ENCODE measurements at places on chromosomes 16 and 17.

DNA sequence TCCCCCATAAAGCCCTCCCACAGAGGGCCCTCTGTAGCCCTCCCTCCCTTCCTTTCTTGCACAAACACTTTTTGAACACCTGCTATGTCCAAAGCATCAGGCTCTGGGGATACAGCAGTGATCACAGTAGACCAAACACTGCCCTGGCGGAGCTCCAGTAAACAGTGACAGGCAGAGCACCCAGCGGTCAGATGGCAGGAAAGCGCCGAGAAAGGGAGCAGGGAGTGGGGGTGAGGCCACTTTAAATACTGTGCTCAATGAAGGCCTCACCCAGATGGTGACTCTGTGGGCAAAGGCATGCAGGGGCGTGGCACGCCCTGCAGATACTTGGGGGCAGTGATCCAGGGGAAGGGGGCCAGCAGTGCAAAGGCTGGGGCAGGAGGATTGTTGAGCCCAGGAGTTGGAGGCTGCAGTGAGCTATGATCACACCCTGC, 7.6 kb downstream of the PRR29 start:
- DNase-seq: no peak

DNA sequence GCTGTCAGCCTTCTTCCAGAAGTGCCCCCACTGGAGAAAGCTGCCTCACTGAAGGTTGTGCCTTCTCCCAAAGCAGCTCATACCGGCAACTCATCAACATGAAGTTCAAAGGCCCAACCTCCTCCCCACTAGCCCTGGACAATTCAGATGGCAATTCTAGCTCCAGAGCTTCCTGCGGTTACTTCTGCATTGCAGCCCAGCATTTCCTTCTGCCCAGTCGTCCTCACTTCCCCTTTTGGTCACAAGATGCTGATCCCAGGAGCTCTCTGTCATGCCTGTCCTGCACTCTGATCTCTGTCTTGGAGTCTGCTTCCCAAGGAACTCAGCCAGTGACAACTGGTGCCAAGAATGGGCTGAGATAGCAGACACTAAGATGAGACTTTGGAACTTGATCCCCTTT, 178.2 kb upstream of the SOX9 start:
- no peak for DNase-seq

- no peak for DNase-seq
Measured at GRCh38 chr17:29043539-29044145, 701 bp downstream of the PIPOX start.

- DNase-seq: no peak
Measured at GRCh38 chr17:50194140-50194933, 7.1 kb downstream of the COL1A1 start.

DNA sequence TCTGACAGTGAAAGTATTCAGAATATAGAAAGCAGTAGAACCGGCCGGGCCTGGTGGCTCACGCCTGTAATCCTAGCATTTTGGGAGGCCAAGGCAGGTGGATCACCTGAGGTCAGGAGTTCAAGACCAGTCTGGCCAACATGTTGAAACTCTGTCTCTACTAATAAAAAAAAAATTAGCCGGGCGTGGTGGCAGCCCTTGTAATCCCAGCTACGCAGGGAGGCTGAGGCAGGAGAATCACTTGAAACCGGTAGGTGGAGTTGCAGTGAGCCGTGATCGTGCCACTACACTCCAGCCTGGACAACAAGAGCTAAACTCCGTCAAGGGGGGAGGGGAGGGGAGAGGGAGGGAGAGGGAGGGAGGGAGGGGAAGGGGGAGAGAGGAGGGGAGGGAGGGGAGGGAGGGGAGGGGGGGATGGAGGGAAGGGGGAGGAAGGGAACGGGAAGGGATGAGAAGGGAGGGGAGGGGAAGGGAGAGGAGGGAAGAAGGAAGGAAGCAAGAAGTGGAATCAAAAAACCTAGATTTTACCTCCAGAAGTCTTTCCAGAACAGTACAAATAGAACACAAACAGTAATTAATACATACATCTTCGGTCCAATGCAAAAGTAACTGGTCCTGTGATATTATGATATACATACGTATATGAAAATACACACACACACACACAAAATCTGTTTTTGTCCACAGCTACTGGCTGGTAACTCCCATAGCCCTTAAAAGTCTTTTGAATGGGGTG, 10.9 kb upstream of the NT5C start:
- no peak for DNase-seq

GRCh38 chr16:56260378-56261160, 69.3 kb downstream of the GNAO1 start:
- no peak for DNase-seq

- DNase-seq: peak; percentile 57
Measured at GRCh38 chr17:65559804-65560627, 1.4 kb downstream of the AXIN2 start.

DNA sequence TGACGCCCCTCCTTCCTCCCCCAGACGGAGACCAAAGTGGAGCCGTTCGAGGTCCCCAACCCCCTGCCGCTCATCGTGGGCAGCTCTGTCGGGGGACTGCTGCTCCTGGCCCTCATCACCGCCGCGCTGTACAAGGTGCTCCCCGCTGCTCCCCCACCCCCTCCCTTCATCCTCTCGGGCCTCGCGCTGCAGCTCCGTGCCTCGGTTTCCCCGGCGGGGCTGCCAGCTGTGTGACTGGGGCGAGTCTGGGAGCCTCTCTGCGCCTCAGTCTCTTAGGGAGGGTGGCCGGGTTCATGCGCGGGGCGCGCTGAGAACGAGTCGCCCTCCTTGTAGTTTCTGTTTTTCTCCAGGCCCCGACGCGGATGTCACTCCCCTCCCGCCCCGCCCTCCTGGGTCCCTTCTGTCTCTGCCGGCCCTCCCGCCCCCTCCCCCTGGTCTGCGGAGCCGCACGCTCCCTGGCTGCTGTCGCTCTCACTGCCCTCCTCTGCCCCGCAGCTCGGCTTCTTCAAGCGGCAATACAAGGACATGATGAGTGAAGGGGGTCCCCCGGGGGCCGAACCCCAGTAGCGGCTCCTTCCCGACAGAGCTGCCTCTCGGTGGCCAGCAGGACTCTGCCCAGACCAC, 23.7 kb upstream of the ITGAX start:
- no peak for DNase-seq

DNA sequence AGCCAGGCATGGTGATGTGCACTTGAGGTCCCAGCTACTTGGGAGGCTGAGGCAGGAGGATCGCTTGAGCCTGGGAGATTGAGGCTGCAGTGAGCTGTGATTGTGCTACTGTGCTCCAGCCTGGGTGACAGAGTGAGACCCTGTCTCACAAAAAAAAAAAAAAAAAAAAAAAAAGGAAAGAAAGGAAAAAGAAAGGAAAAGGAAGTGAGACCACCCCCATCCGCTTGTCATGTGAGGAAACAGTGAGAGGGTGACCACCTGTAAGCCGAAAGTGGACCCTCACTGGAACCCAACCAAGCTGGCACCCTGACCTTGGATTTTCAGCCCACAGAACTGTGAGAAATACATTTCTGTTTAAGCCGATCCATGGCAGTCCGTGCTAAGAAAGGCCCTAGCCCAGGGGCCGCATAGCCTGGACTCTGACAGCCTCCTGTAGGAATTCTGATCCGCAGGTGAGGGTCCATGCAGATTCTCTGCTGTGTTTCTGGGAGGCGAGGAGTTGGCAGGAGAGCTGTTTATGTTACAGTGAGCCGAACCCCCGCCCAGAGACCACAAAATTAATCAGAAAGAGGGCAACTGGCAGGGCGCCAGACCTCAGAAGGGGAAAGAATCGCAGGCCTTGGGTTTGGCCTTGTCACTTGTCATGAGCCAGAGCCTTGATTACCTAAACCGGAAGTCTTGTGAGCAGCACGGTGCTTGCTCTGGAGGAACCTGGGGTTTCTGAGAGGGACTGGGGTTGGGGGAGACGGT, 945 bp downstream of the SGSH start:
- peak; percentile 49 for DNase-seq

DNA sequence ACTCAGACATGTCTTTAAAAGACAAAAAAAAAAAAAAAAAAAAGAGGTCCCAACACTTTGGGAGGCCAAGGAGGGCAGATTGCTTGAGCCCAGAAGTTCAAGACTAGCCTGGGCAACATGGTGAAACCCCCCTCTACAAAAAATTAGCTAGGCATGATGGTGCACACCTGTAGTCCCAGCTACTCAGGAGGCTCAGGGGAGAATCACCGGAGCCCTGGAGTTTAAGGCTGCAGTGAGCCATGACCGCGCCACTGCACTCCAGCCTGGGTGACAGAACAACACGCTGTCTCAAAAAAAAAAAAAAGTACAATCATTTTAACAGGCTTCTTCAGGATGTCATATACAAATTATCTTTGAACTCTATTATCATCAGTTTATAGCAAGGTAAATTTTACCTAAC, 22.0 kb downstream of the C16orf87 start:
- DNase-seq: no peak

GRCh38 chr16:62585041-62585545, 548.9 kb upstream of the CDH8 start:
- DNase-seq: no peak

DNA sequence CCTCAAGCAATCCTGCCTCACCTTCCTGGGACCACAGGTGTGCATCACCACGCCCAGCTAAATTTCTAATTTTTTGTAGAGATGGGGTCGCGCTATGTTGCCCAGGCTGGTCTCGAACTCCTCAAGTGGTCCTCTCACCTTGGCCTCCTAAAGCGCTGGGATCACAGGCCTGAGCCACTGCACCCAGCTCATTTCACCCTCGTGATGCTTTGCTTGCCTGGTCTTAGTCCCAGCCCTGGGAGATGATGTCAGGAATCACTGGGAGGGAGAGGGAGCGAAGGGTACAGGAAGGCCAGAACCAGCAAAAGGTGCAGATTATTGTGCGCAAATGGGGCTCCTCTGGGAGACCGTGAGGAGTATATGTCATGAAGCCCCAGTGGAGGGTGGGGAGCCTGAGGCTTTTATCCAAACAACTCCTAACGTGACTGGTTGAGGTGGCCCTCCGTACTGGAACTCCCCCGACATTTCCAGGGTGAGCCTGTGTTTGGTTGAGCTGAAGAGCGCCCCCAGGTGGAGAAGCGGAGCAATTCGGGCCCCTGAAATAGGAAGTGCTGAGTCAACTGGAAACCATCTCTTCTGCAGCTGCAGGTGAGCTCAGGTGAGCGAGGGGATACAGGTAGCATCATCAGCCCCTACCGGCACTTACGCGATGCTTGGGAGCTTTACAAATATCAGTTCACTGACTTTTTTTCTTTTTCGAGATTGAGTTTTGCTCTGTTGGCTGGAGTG, 41.2 kb upstream of the HAPSTR1 start:
- DNase-seq: no peak

- no peak for DNase-seq
Measured at GRCh38 chr16:54923055-54923473, 7.6 kb upstream of the IRX5 start.

Measured in muscle of arm (tissue), 14 donors.